Kasumi-1 (cell line): ENCODE measurements at places on chromosomes 13 and 19.
A peak's percentile ranks its signal among the peaks of the same experiment; 100 is the strongest.

- no peak for DNase-seq
These were observed 2770.4 kb upstream of the PCDH20 start for GRCh38 chr13:64186071-64186470.

DNA sequence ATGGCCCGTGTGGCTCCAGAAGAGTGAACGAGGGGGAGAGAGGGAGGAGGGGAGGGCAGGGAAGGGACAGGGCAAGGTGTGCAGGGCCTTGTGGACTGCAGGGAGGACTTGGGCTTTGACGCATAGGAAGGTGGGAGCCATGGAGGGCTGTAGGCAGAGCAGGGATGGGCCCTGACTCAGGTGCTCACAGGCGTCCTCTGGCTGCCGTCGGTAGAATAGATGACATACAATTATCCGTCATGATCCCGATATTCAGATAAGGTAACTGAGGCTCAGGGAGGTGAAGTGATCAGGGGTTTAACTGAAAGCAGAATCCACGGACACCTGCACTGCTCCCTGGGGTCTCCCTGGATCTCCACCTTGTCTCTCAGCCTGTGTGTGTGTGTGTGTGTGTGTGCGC lies 3.4 kb downstream of the C3 start:
- DNase-seq: no peak

GRCh38 chr13:113232208-113233003 lies 23.0 kb downstream of the CUL4A start:
- DNase-seq: no peak

DNA sequence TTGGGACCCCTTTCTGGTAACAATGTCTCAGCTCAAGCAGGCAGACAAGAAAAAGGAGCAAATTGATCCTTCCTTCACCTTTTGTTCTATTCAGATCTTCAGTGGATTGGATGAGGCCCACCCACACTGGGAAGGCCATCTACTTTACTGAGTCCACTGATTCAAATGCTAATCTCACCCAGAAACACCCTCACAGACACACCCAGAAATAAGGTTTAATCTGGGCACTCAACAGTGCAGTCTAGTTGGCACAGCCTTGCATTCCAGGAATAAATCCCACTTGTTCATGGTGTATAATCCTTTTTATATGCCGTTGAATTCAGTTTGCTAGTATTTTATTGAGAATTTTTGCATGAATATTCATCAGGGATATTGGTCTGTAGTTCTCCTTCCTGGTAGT lies 148.4 kb downstream of the COG6 start:
- DNase-seq: no peak

DNA sequence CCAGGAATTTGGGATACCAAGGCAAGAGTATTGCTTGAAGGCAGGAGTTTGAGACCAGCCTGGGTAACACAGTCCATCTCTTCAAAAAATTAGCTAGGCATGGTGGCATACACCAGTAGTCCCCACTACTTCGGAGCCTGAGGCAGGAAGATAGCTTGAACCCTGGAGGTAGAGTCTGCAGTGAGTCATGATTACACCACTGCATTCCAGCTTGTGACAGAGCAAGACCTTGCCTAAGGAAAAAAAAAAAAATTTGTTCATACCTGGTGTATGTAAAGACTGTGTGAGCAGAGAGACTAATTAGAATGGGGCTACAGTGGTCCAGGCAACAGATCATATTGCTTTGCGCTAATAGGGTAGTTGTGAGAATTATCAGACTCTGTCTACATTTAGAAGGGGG lies 778.3 kb upstream of the PCDH20 start:
- no peak for DNase-seq

DNA sequence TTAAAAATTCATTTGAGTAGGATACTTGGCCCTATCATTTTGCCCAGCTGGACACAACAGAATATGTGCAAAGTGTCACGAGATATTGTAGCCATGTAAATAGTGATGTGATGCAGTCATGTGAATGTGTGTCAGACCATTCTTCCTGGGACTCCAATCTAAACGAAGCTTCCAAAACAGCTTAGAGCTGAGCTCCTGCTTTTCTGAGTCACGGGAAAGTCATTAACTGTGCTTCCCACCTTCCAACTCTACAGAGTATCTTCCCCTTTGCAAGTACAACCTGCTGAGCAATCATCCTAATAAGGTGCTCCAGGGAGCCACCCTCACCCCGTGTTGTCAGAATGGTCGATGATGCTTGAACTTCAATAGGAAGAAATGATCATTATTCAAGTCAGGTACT lies 294.7 kb downstream of the MYO16 start:
- no peak for DNase-seq

- no peak for DNase-seq
These were observed 17.1 kb downstream of the IGFL3 start for GRCh38 chr19:46107371-46107770.

- DNase-seq: no peak
These were observed 179.4 kb upstream of the TMTC4 start for GRCh38 chr13:100854006-100854405.

DNA sequence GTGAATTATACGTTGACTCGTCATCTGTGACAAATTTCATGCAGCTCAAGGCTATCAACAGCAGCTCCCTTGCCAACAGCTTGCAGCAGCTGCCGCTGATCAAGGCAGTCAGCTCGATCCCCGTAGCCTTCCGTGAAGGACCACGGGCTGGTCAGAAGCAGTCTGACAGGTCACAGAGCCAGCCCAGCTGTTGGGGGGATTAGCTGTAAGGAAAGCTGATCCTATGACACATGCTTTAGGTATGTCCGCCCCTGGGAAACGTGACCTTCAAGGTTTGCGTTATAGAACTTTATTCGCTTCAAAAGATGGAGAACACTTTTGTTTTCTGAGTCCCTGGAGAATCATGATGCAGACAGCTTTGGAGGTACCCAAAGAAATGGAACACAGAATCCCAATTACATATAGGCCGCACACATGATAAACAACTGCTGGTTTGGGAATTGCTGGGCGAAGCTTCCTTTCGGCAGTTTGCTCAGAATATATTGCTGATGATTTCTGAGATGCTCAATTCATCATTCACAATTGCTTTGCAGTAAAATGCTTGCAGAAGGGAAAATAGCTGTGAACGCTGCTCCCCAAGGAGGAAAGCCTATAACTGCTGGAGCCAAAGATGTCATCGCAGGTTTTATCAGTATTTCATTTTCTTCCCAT lies 62.6 kb upstream of the USP29 start:
- DNase-seq: no peak

GRCh38 chr13:19239114-19239860 lies 57.7 kb upstream of the TUBA3C start:
- no peak for DNase-seq

- no peak for DNase-seq
These were observed 10.8 kb downstream of the JOSD2 start for GRCh38 chr19:50500060-50500752.

DNA sequence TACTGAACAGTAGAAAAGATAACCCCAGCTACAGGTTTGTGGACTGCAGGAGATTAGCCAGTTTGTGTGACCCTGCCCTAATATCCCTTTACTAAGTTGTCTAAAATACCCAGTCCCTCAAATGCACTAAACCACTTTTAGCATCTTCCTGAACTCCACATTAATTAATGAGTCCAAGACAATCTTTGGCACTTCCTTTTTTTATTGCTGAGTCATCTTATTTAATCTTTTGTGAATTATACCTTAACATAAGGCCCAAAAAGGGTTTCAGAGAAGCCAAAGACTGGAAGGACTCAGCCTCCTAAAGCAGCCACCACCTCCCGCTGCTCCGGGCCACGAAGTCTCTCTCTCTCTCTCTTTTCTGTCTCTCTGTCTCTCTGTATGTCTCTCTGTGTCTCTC lies 48.8 kb upstream of the PDCD5 start:
- DNase-seq: peak; percentile 18

DNA sequence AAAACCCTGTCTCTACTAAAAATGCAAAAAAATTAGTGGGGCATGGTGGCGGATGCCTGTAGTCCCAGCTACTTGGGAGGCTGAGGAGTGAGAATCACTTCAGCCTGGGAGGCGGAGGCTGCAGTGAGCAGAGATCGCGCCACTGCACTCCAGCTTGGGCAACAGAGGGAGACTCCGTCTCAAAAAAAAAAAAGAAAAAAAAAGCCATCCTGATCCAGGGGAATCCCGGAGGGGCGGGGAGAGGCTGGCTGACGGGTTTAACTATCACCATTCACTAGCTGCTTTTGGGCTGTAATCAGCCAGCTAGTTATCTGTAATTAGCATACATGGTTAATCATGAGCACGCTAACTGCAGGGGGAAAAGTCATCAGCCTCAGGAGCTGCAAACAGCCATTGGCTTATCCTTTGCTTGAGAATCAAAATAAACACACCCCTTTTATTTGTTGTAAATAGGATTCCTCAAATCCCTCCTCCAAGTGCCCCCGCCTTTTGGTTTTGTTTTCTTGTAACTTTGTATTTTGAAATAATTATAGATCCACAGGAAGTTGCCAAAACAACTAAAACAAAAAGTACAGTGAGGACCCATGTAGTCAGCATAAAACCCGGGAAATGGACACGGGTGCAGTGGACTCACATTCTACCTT lies 9.6 kb downstream of the FSD1 start:
- no peak for DNase-seq

DNA sequence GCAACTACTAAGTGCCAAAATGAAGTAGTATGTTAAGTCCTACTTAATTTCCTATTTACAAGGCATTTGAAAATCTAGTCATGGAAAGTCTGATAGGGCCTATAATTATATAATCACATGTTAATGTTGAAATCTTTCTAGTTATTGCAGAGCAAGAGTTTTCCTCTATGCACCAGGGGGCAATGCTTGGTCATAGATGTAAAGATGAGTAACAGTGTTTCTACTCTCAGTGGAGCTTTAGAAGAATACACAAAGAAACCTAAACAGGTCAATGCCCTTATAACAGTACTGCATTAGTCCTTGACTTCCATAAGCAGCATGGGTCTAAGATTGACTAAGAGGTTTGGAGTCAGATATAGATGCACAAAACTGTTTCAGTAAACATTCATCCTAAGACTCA lies 218.7 kb downstream of the KCTD12 start:
- peak; percentile 39 for DNase-seq

DNA sequence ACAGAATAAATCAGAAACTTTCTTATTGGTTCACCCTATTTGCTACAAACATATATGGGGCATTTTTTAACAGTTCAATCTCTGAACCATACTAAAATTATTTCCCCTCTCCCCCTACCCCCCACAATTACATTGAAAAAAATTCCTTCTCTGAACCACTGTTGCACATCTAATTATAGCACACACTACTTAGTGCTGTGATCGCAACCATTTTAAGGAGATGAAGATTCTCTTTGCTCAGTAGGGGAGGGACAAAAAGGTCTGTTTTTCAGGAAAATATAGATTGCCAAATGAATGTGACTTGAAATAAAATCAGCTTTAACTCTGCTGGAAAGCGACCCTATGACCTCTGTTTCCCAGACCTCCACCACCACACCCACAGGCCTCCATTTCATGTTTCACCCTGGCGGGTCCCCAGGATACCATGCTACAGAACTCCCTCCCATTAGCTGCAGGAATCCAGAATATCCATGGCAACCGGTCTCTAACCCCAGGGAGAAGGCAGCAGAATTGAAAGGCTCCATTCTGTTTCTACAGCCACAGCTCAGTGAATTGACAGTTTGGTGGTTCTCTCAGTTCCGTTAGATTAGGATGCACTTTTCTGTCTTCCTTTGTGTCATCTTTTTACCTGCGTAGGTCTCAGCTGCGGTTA lies 286.3 kb downstream of the TBC1D4 start:
- DNase-seq: no peak

GRCh38 chr13:35848336-35849255 lies 282.6 kb downstream of the DCLK1 start:
- DNase-seq: no peak

GRCh38 chr19:12913011-12913561 lies 6.0 kb downstream of the SYCE2 start:
- peak; percentile 79 for DNase-seq
